Posterior vena cava (tissue), 2 donors: ENCODE measurements at places on chromosomes 1 and 21. TPM values are rescaled to one million over a fixed set of nuclear protein-coding genes. Genes with fewer than 3 reads are reported as not detected.
A peak's percentile ranks its signal among the peaks of the same experiment; 100 is the strongest.

- no peak for DNase-seq
These were observed 578 bp upstream of the SESN2 start for GRCh38 chr1:28258628-28259251.

- no peak for DNase-seq
These were observed 84.9 kb downstream of the NTNG1 start for GRCh38 chr1:107225706-107226105.

DNA sequence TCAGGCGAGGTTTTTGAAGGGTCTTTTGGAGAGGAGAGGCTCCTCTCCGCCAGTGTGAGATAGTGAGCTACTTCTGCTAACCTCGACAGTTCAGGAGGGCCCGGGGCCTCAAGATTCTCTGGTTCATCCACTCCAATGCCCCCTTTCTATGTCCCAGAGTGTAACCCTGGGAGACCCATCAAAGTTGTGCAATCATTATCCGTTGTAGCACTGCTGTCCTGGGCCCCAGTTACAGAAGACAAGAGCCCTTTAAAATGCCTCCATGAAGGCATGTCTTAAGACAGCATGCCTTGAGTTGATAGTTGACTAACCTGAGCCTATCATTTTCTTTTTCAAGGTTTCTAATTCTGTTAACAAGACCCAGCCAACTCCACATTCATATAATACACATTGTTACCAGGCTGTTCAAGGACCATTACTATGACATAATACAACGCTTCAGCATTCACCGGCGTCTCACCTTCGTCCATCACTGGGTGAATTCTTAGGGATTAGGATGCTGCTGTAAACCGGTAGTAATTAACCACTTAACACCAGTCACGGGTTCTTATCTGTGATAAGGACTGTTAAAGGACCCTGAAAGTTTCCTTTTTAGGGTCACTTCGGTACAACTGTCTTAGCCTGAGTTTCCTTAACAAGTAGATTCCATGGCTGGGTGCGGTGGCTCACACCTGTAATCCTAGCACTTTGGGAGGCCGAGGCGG lies 37.4 kb upstream of the CDC42BPA start:
- DNase-seq = no peak

DNA sequence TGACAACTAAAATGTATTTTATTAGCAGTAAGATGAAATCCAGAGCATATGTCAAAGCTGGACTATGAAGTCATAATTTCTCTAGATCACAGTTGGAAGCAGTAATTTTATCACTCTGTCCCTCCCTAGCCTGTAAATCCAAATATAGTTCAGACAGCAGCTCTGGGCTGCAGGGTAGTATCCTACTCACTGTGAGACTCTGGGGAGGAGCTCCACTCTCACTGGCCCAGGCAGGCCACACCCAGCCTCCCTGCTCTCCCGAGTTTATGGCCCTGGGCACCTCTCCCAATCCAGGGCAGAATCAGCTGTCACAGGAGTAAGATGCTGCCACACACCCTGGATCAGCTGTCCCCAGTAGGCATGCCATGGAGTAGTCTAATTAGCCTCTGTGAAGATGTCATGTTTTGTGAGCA lies 131.1 kb downstream of the HLCS start:
- no peak for DNase-seq

The BMP8A gene
- 0.65 TPM for total RNA-seq

DNA sequence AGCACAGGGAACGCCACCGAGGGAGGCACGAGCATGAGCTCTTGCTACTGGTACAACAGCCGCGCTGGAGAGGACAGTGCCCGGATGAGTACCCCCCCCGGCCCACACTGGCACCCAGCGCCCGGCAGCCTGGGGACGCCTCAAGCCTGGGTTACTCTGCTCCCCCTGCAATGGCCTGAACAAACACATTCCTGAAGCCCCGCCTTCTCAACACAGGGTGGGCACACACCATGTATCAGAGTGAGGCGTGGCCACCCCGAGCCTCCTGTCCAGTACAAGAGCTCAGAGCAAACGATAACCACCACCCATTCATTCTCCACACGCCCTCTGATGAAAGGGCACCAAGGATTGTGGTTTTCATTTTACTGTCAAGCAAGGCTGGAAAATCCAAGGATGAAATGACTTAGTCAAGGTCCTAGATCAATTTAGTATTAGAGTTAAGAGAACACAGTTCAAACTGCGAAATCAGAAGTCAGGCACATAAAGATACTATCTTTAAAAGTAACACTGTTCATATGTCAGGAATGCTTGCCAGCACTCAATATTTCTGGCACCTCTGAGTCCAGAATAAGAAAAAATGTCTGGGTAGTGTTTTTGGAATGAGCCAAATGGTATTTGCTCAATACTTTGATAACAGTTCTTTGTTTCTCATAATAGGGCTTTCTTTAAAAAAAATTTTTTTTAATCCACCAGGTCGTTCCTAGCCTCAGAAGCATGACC lies 22.0 kb downstream of the UBE2G2 start:
- no peak for DNase-seq

DNA sequence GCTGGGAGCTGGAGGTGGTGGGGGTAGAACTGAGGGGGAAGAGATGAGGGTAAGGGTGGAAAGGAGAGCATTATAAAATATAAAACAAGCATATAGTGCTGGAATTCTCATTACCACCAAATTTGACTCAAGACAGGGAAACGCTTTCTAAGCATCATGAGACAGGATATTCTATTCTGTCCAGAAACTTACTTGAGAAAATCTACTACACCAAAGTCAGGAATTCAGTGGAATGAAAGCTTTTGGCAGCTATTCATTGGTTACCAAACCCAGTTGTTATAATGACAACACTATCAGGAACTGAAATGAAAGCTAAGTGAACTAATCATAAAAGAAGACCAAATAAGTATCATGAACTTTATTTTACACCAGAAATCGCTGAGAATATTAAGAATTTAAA lies 14.5 kb downstream of the AIDA start:
- no peak for DNase-seq

DNA sequence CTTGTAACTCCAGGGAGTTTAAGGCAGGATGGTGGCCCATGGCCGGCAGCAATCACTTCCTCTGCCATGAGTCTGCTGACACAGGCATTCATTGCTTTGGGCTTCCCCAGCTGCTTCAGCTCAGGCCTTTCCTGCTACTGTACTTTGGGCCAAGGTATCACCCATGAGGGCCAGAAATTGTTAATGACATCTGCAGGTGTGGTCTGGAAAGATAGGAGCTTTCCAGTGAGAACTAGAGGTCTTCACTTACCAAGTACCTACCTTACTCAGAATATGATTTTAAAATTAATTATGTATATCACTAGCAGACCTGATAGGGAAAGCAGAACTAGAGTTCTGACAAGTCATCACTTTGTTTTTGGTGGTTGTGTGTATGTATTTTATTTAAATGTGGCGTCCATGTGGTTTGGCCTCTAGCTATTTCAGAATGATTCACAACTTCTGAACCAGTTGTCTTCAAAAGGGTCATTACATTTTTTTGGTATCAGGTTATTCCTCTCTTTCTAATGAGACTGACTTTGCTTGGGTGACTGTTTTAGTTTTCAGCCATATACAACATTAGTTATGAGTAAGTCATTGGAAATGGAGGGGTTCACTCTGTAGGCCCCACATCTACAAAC lies 2.7 kb downstream of the RGL1 start:
- DNase-seq = peak; percentile 76

The E2F2 gene
- 0.24 TPM for total RNA-seq

The WDR4 gene
- 13.4 TPM for total RNA-seq

GRCh38 chr1:153795330-153795837 lies 20.2 kb downstream of the SLC27A3 start:
- DNase-seq = peak; percentile 67

The TARS2 gene
- 10.7 TPM for total RNA-seq

DNA sequence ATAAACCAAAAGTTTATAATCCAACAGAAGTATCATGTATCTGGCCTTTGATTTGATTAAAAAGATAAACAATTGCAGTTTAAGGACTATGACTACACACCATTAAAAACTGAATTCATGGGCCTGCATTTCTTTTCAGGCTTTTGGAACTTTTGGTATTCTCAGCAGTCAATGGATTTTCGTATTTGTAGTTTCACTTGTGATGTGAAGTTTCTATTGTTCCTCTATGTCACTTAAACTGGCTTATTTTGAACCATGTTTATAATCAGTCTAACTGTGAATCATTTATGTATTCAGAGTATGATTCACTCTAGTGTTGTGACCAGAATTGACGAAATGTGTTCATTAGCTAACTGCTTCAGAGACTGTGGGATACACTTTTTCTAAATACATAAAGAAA lies 132.9 kb downstream of the COQ8A start:
- no peak for DNase-seq

DNA sequence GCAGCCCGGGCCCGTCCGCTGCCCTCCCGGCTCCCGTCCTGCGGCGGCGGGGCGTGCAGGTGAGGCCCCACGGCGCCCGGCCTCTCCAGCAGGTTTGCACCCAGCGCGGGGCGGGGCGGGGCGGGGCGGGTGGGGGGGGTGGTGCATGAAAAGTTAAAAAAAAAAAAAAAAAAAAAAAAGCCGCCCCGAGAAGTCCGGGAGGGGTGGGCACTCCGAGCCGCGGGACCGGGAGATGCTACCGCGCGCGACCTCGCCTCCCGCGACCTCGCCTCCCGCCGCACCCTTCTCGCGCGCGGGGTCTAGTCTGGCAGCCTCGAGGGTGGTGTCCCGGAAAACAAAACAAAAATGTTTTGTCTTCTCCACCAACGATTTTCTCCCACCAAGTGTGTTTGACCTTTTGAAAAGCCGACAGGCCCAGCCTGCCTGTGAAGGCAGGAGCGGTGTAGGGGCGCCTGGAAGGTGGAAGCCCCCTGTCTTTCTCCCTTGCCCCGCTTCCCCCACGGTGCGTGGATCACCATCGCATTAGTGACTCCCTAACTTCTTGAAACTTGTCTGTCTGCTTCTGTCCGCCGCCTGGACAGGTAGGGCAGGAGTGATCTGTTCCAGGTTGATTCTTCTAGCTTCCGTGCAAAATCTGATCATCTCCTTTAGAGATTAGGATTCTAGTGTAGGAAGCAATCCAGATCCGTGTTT lies 569 bp downstream of the RCAN3 start:
- no peak for DNase-seq

GRCh38 chr1:67850151-67850551 lies 16.9 kb upstream of the GNG12 start:
- no peak for DNase-seq

The CYP4A22 gene
- total RNA-seq = 0.10 TPM

GRCh38 chr1:10648689-10649516 lies 147.5 kb downstream of the CASZ1 start:
- no peak for DNase-seq

DNA sequence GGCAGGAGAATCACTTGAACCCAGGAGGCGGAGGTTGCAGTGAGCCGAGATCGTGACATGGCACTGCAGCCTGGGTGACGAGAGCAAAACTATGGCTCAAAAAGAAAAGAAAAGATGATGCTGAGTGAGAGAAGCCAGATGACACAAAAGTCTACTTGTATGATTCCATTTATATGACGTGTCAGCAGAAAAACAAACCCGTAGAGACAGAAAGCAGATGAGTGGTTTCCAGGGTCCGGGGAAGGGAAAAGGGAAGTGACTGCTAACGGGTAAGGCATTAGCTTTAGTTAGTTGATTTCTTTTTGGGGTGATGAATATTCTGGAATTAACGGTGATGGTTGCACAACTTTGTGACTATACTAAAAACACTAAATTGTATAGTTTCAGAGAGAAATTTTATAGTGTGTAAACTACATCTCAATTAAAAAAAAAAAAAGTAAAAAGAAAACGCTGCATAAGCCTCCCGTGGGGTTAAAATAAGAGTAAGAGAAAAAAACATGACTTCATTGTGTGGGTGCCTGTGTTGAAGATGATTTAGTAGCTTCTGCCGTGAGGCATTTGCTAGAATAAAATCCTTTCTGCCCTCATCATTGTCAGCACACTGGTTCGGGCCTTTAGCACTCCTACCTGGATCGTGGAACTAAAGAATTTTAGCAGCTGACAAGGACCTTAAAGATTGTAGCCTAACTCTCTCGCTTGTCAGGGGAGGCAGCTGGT lies 24.7 kb upstream of the ATP5PO start:
- no peak for DNase-seq

DNA sequence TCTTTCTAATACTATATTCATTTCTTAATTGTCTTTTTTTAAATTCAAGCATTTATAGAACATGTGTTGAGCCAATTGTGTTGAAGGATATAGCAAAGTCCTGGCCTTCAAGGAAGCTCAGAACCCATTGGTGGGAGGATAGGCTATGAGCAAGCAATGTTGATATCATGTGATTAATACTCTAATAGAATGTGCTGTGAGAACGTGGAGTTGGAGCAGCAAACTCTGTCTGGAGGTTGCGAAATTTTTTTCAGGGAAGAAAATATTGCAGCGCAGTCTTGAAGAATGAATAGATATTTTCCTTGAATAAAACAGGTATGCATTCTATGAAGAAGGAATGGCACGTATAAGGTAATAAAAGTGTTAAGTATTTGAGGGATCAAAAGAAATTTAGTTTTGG lies 229.2 kb upstream of the KCNK2 start:
- no peak for DNase-seq

The CD53 gene
- 59.2 TPM for total RNA-seq

GRCh38 chr1:35452106-35452774 lies 105.0 kb downstream of the KIAA0319L start:
- peak; percentile 85 for DNase-seq

GRCh38 chr1:208928349-208929010 lies 655.0 kb upstream of the CAMK1G start:
- DNase-seq = no peak

The NKAIN1 gene
- total RNA-seq = not detected

The BMP8B gene
- 0.69 TPM for total RNA-seq

DNA sequence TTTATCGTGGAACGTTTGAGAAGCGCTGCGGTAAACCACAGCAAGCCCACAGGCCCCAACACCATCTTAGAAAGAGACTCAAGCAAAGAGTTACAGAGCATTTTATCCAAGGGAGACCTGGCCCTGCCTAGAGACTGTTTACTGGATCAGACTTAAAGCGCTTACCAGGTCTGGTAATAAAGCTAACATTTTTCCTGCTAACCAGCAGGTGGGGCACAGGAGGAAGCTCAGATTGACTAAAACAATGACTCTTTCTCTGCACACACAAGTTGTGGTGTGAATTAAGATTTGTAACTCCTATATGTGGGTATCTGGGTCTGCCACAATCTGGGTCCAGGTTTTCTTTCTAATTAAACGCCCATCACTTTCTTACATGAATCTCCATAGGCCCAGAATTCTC lies 136.5 kb upstream of the ETS2 start:
- DNase-seq = no peak

DNA sequence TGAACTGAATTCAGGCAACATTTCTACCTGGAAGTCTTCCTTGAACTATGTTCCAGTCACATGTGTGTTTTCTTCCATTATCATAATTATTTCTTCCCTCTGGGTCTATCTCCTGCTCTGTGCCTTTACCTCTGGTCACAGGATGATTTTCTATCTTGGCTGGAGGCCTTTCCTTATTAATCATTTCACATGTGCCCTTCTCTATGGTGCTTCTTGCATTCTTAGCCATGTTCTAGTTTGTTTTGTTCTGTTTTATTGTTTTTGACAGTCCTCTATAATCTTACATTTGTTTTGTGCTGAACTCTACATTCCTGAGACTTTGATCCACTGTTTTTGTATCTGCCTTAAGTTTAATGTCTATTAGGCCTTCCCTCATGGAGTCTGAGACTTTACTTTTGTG lies 51.0 kb downstream of the SGIP1 start:
- no peak for DNase-seq
